ENCODE measurements at places on chromosomes 5 and 9. TPM values are rescaled to one million over a fixed set of nuclear protein-coding genes. Genes with fewer than 3 reads are reported as not detected.
A peak's percentile ranks its signal among the peaks of the same experiment; 100 is the strongest.

- DNase-seq = no peak
These were observed 420.9 kb upstream of the SGCD start for GRCh38 chr5:155906046-155906445.

GRCh38 chr5:74542482-74542881 lies 98.0 kb downstream of the ENC1 start:
- DNase-seq = no peak

DNA sequence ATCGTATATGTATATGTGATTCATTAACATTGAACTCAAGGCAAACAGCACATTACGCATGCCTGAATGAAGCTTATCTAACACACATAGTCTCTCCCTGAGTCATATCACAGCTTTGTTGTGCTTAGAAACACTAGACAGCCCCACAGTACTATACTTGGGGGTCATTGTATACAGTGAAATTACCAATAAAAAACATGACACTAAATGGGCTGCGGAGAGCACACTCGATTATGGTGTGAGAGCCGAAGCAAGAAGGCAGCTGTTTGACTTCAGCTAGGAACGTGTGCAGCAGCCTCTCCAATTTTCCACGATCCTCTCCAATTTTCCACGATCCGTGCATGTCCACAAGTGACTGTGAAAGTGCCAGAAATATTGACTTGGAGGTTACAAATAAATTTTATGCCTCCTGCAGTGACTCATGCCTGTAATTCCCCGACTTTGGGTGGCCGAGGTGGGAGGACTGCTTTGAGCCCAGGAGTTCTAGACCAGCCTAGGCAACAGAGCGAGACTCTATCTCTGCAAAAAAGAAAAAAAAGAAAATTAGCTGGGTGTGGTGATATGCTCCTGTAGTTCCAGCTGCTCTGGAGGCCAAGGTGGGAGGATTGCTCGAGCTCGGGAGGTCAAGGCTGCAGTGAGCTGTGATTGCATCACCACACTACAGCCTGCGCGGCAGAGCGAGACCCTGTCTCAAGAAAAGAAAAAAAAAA lies 102.4 kb downstream of the DAPK1 start:
- no peak for DNase-seq

DNA sequence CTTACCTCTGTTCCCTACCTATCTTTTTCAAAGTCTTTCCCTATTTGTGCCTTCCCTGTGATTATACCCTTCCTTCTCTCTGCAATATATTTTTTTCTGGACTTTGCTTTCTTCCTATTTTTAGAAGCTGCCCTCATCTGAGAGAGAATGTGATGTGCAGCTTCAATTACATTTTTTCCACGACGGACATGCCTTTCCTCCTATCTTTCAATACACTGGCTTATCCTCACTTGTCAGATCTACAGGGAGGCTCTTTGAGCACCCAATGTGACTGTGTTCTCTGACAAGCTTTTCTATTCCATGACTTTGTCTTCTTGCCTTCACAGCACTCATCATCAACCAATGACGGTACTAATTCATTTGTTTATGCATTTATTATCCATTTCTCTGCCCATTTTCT lies 227.9 kb upstream of the CLINT1 start:
- no peak for DNase-seq

- DNase-seq = no peak
These were observed 44.7 kb upstream of the LMX1B start for GRCh38 chr9:126569036-126569435.

DNA sequence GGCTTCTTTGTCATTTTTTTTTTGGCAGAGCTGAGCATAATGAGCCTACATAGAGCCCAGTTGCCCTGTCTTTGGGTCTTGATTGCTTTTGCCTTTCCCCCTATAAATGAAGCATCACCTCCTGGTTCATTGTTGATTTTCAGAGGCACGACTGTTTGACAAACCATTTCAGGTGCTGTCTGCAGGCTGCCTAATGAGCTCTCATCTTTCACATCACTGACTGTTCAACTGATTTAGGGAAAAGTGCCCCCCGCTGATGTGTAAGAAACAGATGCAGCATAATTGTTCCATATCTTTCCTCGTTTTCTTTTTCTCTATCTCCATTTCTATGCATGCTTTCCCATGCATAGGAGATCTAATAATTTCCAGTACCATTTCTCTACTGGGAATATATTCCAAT lies 338.6 kb downstream of the TMEM38B start:
- DNase-seq = no peak

GRCh38 chr5:94508461-94509148 lies 109.8 kb downstream of the KIAA0825 start:
- no peak for DNase-seq

FAM78A gene
- total RNA-seq = 47.3 TPM

PCDHGA4 gene
- 7.3 TPM for total RNA-seq

GRCh38 chr9:136799079-136799853 lies 3.1 kb downstream of the CCDC183 start:
- DNase-seq = no peak

DNA sequence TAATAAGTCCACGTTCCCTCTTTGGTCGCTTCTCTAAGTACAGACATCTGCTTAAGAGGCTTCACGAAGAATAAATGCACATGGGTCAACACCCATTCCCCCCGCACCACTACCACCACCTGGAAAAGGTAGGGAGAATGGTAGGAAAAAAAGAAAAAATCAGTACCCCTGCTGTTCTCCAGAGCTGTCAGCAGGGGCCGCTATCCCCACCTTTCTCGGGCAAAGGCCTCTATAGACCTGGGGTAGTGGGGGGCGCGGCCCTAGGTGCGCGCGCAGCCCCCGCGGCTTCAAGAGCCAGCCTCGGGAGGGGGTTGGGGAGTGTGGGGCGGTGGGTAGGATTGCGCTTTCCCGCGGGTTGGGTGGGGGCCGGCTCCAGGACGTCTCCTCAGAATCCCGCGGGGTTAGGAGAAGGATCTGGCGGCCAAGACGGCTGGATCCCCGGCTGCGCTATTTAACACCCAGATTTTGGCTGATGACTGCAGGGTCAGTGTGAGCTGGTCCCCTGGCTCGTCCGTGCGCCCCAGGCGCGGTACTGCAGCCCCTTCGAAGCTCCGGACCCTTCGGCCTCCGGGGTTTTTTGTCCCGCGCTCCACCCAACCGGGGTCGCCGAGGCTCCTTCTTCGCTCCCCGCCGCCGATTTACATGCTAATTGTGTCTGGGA lies 1.6 kb upstream of the SEMA6A start:
- peak; percentile 49 for DNase-seq

- peak; percentile 82 for DNase-seq
These were observed 45.4 kb upstream of the ZFR start for GRCh38 chr5:32489791-32490562.

DNA sequence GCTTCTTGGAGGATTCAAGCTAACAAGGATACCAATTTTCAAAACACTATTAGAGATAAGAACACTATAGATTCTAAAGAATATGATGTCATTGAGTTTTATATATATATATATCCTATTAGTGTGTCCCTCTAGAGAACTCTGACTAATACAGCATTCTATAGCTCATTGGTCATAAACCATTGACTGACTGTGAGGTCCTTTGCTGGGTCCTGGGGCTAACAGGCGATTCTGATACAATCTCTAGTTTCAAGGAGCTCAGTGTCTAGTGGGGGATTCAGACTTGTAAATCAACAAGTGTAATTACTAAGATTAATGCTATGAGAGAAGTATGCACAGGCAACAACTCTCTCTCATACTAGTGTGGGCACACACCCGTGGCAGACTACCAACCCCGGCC lies 234.5 kb downstream of the DENND1A start:
- DNase-seq = no peak

DNA sequence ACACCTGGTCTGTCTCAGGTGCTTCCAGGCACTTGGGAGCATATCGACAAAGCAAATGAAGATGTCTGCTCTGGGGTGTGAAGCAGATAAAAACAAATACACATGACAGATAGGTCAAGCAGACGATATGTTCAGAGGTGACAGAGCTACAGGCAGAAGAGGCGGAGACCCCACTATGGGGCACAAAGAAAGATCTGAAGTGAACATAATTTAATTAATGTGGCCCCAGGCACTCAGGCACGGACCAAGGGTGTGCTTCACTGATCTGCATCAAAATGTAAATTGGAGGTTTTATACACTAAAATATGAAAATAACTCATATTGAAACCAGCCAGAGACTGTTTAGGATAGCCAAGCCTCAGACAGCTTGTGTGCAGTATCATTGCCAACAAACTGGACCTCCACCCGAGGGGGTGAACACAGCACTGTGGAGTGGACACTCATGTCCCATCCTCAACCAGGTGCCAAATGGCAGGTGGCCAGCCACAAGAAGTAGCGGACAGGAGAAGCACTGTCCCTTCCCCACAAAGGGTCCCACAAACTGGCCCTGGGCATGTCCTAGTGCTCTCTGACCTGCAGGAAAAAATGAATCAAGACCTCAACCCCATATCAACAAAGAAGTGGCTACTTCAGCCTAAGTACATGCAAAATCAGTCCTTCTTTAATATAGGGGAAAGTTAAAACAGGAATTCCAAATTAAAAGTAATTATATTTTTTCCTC lies 29.2 kb downstream of the ROR2 start:
- DNase-seq = no peak

- DNase-seq = peak; percentile 71
These were observed 201.1 kb downstream of the SNX18 start for GRCh38 chr5:54718656-54719055.

CARTPT gene
- total RNA-seq = not detected

DNA sequence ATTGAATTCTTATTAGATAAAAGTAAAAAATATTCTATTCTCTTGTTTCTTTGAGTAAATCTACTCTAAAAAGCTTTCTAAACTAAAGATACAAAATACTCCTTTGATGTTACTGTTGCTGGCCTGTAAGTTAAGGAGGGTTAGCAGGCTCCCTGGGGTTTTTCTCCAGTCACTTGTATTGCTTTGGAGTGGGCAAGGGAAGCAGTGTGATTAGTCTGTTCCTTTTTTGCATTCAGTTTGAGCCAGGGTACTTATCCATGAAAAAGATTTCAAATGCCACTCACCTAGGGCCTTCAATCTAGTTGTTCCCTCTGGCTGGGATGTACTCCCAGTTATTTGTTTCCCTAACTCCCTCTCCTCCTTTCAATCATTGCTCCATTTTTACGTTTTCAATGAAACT lies 256.2 kb upstream of the SMC2 start:
- DNase-seq = no peak

GRCh38 chr9:18114559-18115475 lies 359.1 kb upstream of the ADAMTSL1 start:
- no peak for DNase-seq

GRCh38 chr5:143002459-143003327 lies 232.5 kb downstream of the ARHGAP26 start:
- DNase-seq = no peak

MEF2C gene
- 54.2 TPM for total RNA-seq

- DNase-seq = no peak
These were observed 153.5 kb upstream of the TNPO1 start for GRCh38 chr5:72662936-72663335.

REEP2 gene
- 6.6 TPM for total RNA-seq

DNA sequence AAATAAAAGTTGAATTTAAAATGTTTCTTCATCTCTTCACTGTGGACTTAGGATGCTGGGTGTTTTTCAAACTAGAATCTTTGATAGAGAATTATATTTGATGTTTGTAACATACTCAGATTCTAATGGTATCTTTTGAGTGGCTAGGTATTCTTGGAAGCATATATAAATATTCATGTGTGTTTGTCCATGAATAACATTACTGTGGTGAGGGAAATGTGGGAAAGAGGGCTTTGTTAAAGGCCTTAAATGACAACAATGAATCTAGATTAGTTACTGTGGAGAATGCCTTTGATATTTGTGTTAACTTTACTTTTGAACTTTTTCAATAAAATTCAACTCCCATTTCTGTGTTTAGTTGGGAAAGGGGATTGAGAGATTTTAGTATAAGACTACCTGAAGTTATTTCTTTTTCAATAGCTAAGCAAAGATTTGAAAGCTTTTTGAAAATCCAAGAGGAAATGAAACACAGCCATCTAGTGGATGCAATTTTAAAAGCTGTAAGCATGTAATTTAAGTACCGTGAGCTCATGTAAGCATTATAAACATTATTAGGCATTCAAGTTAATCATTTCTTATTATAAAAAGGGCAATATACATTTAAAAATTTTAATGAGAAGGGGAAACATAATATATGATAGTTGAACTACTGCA lies 69.6 kb downstream of the CCDC171 start:
- no peak for DNase-seq

GRCh38 chr5:180491496-180491895 lies 2.7 kb upstream of the CNOT6 start:
- DNase-seq = no peak

- no peak for DNase-seq
These were observed 482.9 kb downstream of the TMEM38B start for GRCh38 chr9:106177216-106177615.

DNA sequence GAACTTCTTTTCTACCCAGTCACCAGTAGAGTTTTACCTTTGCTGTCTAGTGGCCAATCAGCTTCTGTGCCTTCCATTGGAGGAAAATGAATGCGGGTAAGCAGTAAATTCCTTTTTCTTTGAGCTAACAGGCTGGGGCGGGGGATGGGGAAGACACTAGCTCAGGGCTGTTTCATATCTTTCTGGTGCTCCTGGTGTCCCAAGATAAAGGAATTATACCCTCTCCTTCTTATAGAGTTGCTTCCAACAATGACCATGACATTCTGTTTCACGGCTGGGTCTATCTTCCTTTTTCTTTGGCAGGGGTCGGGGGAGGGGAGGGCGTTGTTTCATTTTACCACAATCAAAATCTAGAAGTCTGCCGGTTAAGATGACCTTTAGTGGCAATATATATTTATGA lies 51.2 kb upstream of the RPS23 start:
- no peak for DNase-seq

GRCh38 chr9:108186642-108187395 lies 669.0 kb downstream of the ACTL7B start:
- DNase-seq = peak; percentile 71

PCDHB8 gene
- total RNA-seq = 2.1 TPM

DNA sequence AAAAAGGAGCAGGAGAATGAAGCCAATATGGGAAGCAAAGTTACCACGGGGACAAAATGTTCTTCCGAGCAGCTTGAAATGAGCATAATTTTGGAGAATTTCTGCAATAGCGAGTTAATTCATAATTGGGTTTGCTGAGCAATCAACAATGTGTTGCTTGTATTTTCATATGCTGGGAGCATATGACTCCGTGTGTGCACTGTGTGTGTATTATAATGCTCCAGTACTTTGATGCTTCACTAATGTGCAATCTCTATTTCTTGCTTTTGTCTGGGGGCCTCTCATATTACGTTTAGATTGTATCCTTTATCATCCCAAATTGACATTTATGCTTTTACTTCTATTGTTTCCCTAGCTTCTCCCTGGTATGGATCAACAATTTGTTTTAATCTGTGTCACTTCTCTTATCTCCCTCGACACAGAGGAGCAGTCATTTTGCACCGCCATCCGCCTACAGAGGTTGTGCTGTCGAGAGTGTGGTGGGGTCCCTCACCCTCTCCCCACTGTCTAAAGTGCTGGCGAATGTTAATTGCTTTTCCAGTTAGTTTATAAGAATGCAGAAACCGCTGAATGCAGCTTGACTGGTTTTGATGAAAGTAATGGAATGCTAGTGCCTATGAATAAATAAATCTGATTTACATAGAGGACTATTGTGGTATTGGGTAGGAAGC lies 372.5 kb upstream of the WWC1 start:
- DNase-seq = no peak

FGD3 gene
- 1.8 TPM for total RNA-seq

DNAJC25 gene
- total RNA-seq = 5.5 TPM

GRCh38 chr5:143308731-143309130 lies 94.8 kb downstream of the NR3C1 start:
- DNase-seq = no peak
